ENCODE measurements at places on chromosomes 7 and 10.

DNA sequence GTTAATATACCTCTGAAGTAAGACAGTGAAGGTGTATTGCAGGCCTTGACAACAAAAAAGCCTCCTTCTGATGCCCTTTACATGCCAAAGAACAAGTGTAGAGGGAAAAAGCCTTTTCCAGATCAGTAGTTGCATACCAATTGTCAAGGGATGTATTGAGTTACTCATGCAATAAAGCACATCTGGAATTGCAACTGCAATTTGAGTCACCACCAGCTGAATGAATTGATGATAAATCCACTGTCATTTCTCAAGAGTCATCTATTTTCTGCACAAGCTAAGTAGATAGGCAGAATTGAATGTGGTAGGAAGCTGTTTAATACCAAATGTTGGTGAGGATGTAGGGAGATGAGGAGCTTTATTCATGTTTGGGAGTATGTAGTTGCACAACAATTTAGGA is 325.9 kb upstream of the SMIM30 start:
- no peak for DNase-seq

DNA sequence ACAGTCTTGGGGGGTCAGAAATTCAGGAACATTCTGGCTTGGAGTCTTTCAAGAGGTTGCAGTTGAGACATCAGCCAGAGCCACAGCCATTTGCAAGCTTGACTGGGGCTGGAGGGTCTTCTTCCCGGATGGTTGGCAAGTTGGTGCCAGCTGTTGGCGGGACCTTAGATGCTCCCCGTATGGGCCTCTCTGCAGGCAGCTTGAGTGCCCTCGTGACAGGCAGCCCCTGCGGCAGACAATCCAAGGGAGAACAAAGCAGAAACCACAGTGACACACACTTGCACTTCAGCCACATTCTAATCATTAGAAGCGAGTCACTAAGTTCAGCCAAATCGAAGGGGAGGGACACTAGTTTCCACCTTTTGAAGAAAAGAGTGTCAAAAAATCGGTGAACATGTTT is 59.4 kb upstream of the MXI1 start:
- no peak for DNase-seq

DNA sequence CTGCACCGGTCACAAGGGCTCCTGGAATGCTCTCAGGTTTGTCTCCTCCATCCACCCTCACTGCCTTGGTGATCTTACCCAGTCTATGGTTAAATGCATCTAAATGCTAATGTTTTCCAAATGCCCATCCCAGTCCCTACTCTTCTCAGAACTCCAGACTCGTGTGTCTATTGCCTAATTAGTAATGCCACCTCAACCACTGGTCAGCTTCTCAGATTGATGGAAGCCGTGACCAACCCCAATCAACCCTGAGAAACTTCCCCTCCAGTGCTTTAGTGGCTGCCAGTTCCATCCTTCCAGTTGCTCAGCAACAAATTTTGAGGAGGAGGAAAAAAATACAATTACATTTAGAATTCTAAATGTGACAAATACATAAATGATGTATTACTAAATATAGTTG is 18.6 kb downstream of the NUDCD3 start:
- DNase-seq = no peak

DNA sequence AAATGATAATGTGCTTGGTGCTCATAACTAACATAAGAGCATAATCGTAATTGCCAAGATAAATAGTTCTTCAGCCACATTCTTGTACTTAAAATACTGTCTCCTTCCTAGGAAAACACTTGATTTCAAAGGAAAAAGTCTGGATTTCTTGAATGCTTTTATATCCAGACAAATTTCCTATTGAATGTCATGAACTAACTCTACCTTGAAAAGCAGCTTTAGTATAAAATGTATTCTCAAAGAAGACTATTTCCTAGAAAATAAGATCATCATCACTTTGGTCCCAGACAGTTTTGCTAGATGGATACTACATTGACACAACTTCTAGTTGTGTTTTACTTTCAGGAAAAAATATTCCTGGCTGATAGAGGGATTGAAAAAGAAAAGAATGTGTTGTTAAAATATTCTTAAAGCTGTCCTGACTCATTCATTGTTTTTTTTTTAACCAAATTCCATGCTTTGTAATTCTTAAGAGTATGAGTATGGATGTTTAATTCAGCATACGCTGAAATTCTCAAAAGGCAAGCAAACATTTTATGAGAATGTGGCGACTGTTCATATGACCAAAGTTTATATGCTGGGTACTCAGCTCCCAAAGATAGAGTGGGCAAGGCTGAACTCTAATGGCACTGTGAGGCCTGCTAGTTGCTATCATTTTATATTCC is 106.1 kb downstream of the PPP1R3A start:
- DNase-seq = no peak

Measured in stimulated activated CD4-positive, alpha-beta T cell treated with anti-CD3 and anti-CD28 coated beads, Interleukin-1b, Interleukin-23, amount 100 ng/mL, for 48 hours (primary cell).